ENCODE measurements at places on chromosomes 3 and 15. TPM values are rescaled to one million over a fixed set of nuclear protein-coding genes. Genes with fewer than 3 reads are reported as not detected.

VIPR1 gene
- total RNA-seq, result 4.2 TPM

- no peak for DNase-seq
Observed at GRCh38 chr15:56233549-56233948, 10.1 kb downstream of the RFX7 start.

GRCh38 chr3:194672876-194673275 lies 885 bp upstream of the LSG1 start:
- no peak for DNase-seq

GRCh38 chr15:75153565-75154276 lies 48.0 kb upstream of the C15orf39 start:
- no peak for DNase-seq
